ENCODE measurements at places on chromosomes 16 and 17.

DNA sequence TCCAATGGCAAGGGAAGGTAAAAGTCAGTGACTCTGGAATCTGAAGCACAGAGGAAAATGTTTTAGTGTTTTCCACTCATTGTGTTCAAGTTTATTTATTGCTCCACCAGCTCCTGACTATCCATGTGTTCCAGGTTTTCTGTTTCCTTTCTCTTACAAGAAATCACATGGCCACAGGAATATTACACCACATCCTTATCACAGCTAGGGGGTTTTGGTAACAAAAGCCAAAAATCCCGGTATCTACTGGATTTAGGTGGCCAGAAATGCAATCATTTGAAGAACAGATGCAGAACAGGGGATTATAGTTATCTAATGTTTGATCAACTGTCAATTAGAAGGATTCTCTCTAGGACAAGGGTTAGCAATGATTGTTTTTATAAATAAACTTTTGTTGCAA is 47.9 kb downstream of the STH start:
- DNase-seq, result no peak

- no peak for DNase-seq
Observed at GRCh38 chr17:16913463-16913862, 58.5 kb downstream of the TNFRSF13B start.

DNA sequence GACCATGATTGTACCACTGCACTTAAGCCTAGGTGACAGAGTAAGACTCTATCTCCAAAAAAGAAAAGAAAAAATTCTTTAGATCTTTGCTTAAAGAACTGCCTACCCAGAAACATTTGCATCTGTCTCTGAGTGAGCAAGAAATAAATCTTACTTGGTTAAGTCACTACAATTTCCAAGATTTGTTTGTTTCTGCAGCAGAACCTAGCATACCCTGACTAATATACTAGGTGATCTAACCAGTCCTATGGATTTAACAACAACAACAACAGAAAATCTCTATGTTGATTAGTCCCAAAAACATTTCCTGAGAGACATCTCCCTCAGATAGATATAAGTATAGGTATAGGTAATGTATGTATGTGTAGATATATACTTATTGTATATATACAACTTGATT is 549.3 kb upstream of the PSMD7 start:
- no peak for DNase-seq

- no peak for DNase-seq
Observed at GRCh38 chr16:89026121-89026612, 49.2 kb upstream of the CBFA2T3 start.

GRCh38 chr16:50040018-50040417 is 15.0 kb downstream of the CNEP1R1 start:
- no peak for DNase-seq

GRCh38 chr17:67558740-67559380 is 158.9 kb upstream of the NOL11 start:
- DNase-seq, result no peak

- no peak for DNase-seq
Observed at GRCh38 chr16:72122308-72122707, 28.7 kb downstream of the DHX38 start.

GRCh38 chr16:27414788-27415431 is 12.9 kb downstream of the IL21R start:
- no peak for DNase-seq

GRCh38 chr16:88730632-88731607 is 24.6 kb downstream of the CTU2 start:
- DNase-seq, result no peak

DNA sequence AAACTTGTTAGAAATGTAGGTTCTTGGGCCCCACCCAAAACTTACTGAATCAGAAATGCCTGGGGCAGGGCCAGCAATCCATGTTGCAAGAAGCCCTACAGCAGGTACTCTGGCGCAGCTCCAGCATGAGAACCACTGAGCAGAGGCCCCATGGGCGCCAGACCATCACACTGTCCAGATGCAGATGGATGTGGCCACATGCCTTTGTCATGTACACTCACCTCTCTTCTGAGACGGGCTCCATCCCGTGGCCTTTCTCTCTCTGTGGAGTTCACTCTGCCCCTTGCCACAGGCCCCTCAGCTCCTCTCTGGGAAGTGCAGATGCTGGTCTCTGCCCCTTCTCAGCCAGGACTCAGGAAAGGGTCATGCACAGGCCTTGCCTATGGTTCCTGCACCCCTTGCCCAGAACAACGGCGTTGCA is 2.3 kb upstream of the CCNF start:
- DNase-seq, result peak; percentile 58

GRCh38 chr16:31016018-31016417 is 5.6 kb upstream of the STX1B start:
- peak; percentile 40 for DNase-seq

GRCh38 chr16:31695667-31696066 is 168.0 kb downstream of the AHSP start:
- DNase-seq, result no peak

- DNase-seq, result no peak
Observed at GRCh38 chr16:68381363-68381724, 67.0 kb downstream of the SMPD3 start.

GRCh38 chr16:87140211-87141200 is 176.7 kb downstream of the C16orf95 start:
- DNase-seq, result no peak
